ENCODE measurements at places on chromosomes 12 and 14.

DNA sequence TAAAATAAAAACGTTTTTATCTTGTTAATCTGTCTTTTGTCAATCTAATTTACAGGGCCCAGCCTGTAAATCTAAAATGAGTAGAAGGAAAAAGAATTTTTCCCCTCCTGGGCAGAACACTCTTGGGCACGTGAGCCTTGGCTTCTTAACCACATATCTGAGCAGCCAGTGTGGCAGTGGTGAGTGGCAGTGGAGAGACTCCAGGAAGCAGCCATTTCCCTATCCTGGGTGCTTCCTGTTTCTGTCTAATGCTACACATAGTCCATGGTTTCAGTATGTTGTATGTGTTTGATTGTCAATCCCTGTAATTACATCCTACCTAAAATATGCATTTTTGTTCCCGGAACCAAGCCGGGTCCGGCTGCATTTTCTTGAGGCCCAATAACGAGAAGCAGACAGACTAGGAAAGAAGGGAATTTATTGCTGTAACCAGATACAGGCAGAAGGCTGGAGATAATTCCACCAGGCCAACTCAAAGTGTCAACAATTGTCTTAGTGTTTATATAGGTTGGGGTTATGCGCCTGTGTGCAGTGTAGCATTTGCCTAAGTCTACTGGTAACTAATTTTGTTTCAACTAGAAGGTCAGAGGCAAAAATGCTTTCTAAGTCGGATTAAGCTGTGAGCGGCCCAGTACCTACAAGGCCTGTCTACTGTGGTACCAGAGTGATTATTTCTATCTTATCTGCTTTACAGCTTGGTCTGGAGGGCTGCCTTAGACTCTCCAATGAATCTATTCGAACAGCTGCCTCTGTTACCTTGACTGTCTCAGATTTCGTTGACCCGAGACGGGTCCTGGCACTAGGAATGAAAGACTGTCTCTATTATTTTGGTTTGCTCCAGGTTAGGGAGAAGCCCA is 82.4 kb upstream of the RESF1 start:
- no peak for DNase-seq

DNA sequence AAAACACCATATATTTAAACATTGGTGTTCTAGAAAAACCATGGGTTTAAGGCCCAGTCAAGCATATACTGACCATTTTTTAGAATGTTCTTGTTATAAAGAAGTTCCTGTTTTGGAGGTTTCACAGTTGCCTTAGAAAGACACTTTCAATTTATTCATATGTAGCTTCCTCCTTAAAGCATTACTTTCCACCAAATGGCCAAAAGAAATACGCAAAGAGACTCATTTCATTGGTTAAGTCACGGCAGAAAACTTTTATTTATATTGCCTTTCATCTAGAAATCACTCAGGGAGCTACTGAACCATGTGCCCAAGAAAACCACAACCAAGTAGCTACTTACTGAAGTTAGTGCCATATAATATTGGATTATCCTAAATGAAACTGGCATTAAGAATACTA is 40.0 kb downstream of the MYBPC1 start:
- no peak for DNase-seq

- no peak for DNase-seq
These were observed 1.4 kb downstream of the APAF1 start for GRCh38 chr12:98646294-98647090.

DNA sequence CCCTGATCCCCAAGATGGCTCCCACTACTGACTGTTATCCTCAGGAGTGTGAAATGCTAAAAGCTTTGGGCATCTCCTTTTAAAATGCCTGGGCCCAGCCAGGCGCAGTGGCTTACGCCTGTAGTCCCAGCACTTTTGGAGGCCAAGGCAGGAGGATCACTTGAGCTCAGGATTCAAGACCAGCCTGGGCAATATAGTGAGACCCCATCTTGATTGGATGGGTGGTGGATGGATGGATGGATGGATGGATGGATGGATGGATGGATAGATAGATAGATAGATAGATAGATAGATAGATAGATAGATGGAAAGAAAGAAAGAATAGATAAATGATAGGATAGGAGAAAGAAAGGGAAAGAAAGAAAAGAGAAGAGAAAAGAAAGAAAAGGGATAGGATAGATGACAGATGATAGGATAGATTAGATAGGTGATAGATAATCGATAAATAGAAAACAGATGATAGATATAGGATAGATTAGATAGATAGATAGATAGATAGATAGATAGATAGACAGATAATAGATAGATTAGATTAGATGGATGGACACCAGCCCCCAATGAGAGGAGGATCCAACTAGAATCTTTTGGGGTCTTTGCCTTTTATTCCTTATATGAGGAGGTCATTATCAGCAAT is 9.5 kb downstream of the P2RX4 start:
- DNase-seq = no peak

DNA sequence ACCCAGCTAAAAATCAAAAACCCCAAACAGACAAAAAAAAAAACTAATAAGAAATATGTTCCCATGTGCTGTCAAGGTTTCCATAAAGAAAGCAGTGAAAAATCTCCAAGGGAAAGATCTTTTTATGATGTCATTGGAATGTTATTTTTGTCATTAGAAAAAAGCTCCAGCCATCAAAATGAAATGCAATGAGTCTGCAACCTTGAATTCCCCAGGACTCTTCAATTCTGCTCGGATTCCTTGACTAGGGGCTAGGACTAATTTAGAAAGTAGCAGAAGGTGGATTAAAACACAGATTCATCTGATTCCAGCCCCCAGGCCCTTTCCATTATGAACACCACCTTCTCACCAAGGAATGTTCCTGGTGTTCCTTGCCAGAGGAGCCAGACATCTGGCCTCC is 6.0 kb upstream of the PCNX1 start:
- no peak for DNase-seq

DNA sequence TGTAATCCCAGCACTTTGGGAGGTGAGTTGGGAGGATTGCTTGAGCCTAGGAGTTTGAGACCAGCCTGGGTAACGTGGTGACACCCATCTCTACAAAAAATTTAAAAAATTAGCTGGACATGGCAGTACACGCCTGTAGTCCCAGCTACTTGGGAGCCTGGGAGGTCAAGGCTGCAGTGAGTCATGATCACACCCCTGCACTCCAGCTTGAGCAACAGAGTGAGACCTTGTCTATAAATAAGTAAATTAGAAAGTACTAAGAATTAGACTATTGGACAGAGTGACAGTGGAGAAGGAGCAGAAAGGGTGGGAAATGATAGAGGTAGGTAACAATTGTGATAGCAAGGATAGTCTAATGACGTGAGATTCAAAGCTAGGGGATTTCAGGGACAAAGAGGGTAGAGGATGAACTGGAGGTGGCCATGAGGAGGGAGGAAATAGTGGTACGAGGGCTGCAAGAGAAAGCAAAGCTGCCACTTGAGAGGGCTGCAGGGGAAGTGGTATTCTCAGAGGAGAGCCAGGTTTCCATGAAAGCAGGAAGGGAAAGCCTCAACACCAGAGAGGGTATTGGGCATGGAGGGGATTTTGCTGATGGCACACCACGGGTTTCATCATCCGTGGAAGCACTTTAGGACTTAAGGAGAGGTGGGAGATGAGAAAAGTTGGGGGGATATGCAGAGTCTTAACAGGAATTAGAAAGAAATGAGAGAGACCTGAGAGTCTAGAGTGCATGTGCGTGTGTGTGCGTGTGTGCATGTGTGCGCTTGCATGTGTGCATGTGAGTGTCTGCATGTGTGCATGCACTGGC is 85.6 kb downstream of the SYNE2 start:
- no peak for DNase-seq

GRCh38 chr12:125512541-125513298 is 447.5 kb downstream of the AACS start:
- no peak for DNase-seq

- no peak for DNase-seq
These were observed 265.5 kb downstream of the ZFP36L1 start for GRCh38 chr14:68527329-68527851.

GRCh38 chr12:127343940-127344339 is 923.0 kb upstream of the TMEM132C start:
- DNase-seq = no peak

GRCh38 chr14:93319494-93319893 is 13.3 kb downstream of the BTBD7 start:
- no peak for DNase-seq

DNA sequence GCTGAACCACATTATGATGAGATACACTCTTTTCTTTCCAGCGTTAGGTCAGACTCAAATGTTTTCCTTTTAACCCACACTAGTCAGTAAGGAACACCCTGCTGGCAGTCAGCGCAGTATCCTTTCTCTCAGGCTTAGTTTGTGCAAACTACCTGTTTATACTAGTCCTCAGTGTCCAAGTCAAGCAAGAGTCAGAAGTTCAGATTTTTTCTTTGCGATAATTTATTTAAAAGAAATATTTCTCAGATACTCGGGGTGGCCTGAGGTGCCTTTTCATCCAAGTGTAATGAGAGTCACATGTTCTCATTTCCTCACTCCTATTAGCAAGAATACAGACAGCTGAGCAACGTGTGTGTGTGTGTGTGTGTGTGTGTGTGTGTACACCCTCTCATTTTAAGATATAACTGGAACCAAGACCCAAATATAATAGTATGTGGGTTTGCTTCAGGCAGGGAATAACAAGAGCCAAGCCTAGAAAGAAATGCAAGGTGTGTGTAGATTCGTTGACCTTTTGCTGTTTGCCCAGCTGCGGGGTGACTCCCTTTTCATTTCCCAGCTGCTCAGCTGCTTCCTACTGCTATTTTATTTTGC is 182.7 kb downstream of the KICS2 start:
- no peak for DNase-seq

DNA sequence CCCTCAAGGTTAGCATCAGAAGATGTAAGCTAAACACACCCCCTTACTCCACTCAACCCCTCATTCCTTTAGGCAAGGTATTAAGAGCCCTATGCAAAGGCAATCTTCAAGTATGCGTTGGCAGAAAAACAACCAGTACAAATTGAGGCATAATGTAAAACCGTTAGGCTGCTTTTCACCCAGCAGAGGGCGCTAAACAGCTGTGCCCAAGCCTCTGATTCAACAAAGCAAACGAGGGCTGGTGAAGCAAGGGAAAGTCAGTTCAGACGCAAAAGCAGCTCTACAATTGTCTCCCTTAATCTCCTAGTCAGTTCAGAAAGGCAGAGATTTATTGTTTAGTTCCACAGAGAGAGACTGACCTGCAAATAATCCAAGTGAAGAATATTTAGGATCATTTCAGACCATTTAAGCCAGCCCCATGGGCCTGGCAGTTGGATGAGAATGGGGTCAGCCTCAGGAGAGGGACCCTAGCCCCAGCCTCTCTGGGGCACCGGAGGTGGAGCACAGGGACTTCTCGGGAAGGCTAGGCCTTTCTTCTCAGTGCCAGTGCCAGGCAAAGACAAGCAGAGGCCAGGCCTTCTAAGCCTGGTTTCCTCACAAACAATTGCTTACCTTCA is 23.5 kb downstream of the DCAF5 start:
- no peak for DNase-seq

DNA sequence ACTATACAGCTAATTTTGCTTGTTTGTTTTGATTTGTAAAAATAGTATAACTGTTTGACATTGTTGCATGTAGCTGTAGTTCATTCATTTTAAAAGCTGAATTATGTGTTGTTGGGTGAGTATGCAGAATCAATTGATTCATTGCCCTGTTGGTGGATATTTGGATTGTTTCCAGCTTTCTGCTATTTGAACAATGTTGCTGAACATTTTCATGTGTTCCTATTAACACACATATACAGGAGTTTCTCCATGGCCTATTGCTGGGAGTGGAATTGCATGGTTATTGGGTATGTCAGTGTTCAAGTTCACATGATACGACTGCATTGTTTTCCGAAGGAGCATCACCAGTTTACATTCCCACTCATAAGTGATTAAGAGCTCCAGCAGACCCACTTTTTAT is 75.3 kb downstream of the SRGAP1 start:
- no peak for DNase-seq

DNA sequence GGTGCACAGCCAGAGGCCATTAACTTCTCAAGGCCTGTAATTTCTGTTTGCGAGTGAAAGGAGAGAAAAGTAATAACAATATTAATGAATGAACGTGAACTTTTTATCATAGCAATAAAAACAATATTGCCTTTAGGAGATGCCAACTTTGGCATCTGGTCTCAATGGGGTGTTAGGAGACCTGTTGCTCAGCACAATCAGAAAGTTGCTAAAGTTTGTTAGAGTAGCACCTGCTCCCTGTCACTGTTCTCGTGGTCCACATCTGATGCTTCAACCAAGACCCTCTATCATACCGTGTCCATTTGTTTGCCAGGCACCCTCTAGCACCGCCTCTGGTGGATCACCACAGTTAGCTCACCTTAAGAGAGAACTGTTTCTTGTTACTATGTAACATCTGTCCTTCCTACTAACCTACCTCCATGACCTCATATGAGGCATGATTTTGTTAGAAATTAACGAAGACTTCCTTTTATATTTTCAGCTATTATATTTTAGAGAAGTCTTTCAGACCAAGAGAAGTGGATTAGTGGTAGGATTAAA is 12.5 kb upstream of the CLEC4E start:
- DNase-seq = no peak

- DNase-seq = no peak
These were observed 69.3 kb upstream of the TMPO start for GRCh38 chr12:98446060-98446459.

- no peak for DNase-seq
These were observed 199.9 kb upstream of the FOXN3 start for GRCh38 chr14:89616852-89617341.

DNA sequence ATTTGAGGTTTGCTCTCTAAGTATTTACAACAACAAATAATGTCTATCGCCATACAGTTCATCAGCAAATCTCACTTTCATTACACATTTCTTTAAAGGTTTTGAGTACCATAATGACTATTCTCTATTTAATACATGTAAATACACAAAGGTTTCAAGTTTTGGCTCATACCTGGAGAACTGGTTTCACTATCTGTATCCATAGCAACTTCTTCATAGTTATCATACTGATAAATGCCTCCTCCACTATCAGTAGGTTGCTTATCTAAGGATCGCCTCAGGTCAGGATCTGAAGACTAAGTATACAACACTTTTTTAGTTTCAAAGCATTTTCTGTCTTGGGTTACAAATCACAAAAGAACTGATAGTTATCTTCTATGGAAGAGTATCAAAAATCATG is 21.4 kb downstream of the ZFC3H1 start:
- DNase-seq = no peak

DNA sequence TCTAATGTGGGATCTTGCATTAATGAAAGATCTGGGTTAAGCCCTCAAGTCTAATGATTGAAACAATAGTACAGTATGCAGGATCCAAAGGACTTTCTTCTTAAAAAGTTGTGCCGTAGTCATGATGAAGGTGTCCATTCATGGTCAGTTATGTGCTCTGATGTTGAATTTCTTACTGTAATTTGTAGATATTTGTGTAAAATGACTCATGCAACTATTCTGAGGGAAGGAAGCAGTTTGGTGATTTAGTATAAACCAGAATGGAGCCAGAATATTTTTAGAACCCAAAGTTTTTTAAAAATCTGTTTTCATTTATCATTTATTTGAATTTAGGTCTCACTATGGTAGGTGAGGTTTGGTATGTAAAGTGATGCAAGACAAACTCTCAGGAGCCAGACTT is 151.2 kb downstream of the AKAP6 start:
- DNase-seq = no peak

GRCh38 chr12:62581288-62582064 is 114.8 kb downstream of the MON2 start:
- DNase-seq = no peak

Measured in mesenteric fat pad (tissue), 1 donor.